ENCODE measurements at places on chromosomes 5 and 9.

DNA sequence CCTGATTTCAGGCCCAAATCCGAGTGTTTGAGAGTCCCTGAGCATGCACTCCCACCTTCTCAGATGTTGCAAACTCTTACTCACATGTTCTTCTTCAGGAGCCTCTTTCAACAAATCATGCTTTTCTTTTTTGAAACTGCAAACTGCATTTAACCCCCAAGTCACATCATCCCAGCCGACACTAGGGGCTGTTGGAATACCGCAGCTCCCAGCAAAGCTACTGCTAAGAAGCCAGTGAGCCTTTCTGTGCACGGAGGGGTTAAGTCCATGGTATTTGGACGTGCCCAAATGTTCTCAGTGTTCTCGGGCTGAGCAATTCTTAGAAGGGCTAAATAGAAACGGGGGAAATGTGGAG is 282.9 kb downstream of the NFIB start:
- DNase-seq: no peak

- no peak for DNase-seq
Measured at GRCh38 chr5:20331826-20332225, 343.8 kb upstream of the CDH18 start.

DNA sequence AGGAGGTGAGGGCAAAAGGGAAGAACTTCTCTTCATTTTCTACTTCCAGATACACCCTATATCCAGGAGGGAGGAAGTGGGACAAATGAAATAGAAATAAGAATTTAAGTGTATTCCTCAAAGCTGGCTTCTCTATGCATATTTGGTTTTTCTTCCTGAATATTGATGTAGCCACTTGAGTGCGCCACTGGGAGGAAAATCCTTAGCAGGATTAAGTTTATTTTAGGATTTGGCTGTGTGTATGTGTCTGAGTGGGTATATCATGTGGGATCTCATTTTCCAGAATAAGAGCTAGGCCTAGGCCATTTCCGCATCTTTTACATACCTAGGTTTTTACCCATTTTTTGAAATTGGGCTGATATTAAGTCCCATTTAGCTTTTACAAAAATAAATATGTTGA is 42.5 kb downstream of the MAP1B start:
- DNase-seq: no peak

DNA sequence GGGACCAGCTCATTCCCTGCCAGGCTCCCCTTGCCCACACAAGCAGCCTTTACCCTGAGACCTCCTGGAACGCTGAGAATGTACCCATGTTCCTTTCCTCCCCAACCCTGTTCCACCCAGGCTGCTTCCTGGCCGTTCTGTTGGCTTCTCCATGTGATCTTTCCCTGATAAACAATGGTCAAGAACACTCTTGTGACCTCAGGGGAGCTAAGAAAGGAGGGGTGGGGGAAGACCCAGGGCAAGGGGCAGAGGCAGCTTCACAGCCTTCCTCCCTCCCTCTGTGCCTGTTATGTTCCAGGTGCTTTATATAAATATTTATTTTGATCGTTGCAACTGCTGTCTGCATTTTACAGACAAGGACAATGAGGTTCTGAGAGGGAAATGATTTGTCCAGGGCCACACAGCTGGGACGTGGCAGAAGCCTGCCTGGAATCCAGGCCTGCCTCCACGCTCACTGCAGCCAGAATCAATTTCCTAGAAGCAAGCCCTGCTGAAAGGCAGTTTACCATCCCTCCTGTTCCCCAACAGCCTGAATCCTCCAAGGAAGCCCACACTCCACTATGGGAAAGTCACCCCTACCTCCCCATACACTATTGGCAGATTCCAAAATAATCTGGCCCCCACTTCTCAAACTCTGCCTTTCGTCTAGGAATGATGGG is 3.9 kb downstream of the SHROOM1 start:
- no peak for DNase-seq

GRCh38 chr5:112381521-112381920 is 37.6 kb downstream of the EPB41L4A start:
- no peak for DNase-seq

DNA sequence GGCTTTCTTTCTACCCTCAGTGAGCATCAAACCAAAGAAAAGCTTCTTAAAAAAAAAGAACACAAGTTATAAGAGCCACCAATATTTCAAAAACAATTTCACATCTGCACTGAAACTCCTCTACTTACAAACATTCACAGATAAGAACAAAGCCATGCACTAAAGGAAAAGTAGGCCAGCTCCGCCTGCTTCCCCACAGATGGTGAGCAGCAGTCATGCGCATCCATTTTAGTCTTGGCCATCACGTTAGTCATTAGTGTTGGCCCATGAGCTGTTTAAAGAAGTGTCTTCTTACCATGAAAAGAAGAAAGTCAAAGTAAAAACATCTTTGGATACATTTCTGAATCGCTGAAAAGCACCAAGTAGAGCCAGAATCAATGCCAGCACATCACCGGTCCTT is 40.0 kb upstream of the SMIM23 start:
- DNase-seq: no peak

DNA sequence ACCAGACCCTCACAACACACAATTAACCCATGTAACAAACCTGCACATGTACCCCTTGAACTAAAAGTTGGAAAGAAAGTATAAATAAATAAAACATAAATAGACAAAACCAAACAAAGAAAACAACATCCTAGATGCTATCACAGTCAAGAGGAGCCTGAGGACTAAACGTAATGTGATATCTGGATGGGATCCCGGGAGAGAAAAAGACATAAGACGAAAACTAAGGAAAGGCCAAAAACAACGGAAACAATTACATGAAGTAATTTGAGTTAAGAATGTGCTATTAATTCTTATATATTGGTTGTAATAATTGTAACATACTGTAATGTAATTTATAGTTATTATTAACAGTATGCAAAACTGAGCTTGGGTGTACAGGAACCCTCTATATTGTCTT is 793.9 kb downstream of the SEMA5A start:
- DNase-seq: no peak

GRCh38 chr5:20300110-20300509 is 312.1 kb upstream of the CDH18 start:
- DNase-seq: no peak

DNA sequence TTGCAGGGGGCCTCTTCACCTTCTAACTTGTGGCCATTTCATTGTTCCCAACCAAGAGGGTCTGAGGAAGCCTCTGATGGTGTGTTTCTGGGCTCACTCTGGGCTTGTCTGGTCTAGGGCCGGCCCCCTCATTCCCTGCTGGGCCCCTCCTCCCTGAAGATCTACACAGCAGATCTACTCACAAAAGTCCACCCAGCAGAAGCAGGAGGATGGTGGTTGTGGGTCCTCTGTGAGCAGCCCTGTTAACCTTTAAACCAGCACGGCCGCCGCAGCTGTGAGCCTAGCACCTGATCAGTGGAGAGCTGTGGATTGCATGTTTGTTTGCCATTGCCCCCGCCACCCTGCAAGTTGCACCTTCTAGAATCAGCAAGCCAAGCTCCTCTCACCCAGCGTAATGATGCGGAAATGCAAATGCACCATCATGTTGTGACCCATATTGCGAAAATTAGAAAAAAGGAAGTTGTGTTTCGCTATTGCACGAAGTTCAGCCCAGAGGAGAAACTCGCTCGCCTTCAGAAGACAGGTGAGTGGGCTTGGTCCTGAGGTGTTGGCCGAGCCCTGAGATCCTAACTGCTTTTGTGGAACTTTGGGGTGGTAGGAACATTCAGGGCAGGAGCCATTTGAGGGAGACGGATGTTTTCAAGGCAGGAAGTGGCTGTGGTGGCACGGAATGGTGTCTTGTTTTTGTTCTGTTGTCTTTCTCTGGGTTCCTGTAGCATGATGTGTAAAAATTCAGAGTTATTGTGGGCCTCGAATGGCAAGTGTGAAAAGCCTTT is 16.7 kb downstream of the FGD3 start:
- no peak for DNase-seq

DNA sequence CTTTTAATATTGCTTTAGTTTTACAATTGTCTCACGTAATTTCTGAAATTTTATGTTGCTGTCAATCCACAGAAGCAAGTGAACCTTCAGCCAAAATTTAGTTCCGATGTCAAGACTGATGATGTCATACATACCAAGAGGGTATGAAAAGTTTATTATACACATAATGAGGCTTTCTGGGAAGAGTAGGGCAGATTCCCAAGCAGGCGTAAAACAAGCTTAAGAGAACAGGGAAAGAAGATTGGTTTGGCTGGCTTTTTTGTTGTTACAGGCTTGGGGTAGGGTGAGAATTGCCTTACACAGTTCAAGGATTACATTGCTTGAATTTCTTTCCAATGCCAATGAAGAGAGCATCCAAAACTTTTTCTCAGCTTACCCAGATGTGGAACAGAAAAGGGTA is 1962.9 kb upstream of the CDH6 start:
- DNase-seq: no peak

GRCh38 chr5:102722931-102723330 is 32.2 kb upstream of the PAM start:
- peak; percentile 70 for DNase-seq

DNA sequence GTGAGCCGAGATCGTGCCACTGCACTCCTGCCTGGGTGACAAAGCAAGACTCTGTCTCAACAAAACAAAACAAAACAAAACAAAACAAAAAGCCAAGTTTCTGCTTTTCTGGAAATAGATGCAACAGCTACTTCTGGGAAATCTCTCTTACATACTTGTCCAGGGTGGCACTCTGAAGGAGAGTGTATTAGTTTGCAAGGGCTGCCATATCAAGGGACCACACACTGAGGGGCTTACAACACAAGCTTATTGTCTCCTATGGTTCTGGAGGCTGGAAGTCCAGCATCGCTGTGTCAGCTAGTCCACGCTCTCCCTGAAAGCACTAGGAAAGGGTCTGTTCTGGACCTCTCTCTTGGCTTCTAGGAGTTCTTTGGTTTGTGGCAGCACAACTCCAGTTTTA is 277.9 kb upstream of the WWC1 start:
- DNase-seq: no peak

- no peak for DNase-seq
Measured at GRCh38 chr9:88813638-88814209, 177.5 kb upstream of the S1PR3 start.

GRCh38 chr9:16039218-16039987 is 486.6 kb downstream of the CCDC171 start:
- DNase-seq: no peak

DNA sequence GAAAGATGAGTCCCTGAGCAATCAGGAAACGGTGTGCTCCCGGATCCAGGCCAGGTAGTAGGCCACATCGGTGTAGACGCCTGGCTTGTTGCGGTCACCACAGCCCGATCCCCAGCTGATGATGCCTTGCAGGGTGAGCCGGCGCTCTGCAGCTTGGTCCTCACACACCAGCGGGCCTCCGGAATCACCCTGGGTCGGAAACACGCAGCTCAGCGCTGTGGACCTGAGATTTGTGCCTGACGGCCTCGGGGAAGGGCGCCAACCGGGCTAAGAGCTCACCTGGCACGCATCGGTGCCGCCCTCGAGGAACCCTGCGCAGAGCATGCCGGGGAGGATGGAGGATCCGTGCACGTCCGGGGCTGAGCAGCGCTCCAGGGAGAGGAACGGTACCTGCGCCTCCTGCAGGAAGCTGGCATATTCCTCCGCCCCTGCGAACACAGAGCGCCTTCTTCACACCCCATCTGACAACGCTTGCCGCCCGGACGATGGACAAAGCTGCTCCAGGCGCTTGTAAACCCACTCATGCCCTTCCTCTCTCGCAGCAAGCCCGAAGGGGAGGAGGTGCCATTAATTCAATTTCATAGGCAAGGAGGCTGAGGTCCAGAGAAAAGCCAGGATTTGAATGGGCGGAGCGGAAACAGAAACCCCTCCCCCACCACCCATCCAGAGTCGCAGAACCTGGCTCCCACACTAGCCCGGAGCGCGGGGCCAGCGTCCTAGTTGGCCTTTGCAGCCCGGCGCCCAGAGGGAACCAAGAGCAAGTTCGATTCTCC is 2.0 kb upstream of the PFN3 start:
- DNase-seq: no peak

DNA sequence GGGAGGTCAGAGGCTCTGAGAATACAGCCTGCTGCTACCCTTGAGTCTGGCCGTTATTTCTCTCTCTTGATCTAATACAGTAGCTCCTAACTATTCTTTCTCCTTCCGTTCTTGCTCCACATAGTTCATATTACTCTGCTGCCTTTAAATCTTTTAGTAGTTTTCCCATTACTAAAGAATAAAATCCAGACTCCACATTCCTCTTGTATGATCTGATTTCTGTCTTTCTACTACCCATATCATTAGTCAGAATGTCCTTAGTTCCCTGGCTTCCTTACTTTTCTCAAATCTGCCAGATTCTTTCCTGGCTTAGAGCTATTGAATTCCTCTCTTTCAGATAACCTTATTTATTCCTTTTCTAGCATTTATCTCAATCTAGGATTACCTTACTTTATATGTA is 40.0 kb downstream of the MARCHF6 start:
- DNase-seq: peak; percentile 12

GRCh38 chr9:89304020-89304833 is 6.8 kb upstream of the CKS2 start:
- DNase-seq: no peak

DNA sequence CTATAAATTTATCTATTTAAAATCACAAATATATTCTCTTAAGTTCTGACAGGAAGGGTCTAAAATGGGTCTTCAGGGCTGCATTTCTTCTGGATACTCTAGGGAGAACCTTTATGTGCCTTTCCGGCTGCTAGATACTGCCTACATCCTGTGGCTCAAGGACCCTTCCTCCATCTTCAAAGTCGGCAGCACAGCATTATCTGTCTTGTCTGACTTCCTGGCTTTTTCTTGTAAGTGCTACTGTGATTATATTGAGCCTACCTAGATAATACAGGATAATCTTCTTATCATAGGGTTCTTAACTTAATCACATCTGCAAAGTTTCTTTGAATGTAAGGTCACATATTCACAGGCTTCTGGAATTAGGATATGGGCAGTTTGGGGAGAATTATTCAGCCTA is 943.8 kb upstream of the TYRP1 start:
- no peak for DNase-seq

- peak; percentile 89 for DNase-seq
Measured at GRCh38 chr5:168106008-168106761, 185.3 kb upstream of the WWC1 start.

DNA sequence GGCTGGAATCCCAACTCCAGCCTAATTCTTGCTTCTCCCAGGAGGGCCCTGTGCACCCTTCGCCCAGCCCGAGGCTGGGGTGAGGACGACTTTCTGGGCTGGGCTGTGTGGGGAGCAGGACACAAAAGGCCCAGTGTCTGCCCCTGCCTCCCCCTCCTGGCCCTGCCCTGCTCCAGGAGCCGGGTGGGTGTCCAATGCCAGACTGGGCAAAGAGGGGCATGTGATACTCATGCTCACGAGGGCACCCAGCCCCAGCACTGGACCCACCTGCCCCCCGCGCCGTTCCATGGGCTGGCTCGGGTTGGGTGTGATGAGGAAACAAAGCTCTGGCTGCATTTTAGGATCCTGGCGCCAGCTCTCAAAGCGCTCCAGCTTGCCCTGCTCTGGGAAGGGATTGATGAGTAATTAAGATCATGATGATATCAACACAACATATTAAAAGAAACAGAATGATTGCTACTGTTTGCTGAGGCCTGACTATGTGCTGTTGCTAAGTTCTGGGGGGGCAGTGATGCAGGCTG is 30.7 kb downstream of the LHX2 start:
- no peak for DNase-seq

DNA sequence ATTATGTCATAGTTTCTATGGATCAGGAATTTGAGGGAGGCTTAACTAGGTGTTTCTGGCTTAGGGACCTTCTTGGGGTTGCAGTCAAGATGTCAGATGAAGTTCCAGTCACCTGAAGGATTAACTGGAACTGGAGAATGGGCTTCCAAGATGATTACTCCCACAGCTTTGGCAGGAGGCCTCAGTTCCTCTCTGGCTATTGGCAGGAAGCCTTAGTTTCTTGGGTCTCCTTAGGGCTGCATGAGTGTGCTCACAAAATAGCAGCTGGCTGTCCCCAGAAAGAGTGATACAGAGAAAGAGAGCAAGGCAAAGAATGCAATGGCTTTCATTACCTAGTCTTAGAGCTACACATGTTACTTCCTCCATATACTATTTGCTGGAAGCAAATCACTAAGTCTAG is 138.1 kb upstream of the TLE4 start:
- no peak for DNase-seq

Data from BJ (cell line).